ENCODE measurements at places on chromosomes 16 and 17.

- DNase-seq, result no peak
These were observed 328.7 kb downstream of the WWOX start for GRCh38 chr16:78428193-78428592.

DNA sequence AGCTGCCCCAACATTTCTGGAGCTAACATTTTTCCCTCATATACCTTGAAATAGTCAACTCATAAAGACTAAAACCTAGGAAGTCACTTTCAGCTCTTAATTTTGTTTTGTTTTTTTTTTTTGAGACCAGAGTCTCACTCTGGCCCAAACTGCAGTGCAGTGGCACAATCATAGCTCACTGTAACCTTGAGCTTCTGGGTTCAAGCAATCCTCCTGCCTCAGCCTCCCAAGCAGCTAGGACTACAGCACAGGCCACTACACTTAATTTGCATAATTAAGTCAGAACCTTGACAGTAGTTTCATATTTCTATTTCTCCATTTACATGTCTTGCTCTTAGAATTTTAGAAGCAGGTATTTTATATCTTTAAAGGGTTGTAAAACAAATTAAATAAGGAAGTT lies 4.7 kb downstream of the AMFR start:
- DNase-seq, result no peak

DNA sequence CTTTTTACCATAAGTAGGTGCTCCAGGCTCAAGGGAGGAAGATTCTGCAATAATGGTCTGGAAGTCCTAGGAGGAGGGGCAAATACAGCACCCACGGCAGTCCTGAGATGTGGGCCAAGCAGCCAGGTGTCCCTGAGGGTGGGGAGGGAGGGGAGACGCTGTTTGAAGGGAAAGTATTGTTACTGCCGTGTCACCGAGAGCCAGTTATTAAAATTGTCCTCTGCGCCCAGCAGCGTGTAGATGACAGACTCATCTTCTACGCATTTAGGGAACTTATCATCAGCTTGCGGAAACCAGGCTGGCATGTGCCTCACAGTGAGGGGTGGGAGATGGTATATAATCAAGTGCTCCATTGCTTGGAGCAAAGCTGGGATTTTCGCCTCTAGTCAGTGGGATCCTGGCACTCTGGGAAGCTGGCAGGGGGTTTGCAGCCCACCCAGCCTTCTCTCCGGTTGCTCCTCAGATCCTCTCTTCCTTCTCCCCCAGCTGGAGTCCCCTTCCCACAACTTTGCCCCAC lies 104.6 kb downstream of the OR1D5 start:
- DNase-seq, result no peak

DNA sequence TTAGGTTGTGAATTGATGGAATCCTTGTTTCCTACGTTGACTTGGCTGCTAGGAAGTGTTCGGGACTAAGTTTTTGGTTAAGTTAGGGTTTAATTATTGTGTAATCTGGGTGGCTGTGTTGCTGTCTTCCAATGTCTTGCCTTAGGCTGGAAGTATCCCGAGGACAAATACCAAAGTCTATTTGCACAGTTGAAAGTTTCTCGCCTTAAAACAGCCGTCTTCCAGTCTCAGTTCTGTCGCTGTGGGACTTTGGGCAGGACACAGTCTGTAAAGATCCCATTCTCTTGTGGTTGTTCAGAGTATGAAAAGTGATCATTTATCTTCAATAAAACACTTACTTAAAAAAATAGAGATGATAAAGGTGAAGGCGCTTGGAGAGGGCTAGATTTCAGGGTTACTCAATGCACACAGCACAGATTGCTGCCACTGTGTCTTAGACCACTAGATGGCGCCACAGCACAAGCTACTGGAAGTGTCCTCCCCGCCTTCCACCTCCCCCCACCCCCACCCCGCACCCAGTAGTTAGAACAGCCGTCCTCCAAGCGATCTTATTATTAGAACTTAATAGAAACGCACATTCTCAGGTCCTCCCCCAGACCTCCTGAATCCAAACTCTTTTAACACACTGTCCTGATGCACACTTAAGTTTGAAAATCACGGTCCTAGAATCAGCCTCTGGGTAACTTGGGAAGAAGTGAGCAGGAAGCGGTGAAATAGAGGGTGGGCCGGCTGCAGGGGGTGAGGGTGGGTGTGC lies 45.8 kb downstream of the AKAP1 start:
- peak; percentile 53 for DNase-seq

GRCh38 chr17:21374441-21375161 lies 1.6 kb upstream of the KCNJ12 start:
- DNase-seq, result no peak

DNA sequence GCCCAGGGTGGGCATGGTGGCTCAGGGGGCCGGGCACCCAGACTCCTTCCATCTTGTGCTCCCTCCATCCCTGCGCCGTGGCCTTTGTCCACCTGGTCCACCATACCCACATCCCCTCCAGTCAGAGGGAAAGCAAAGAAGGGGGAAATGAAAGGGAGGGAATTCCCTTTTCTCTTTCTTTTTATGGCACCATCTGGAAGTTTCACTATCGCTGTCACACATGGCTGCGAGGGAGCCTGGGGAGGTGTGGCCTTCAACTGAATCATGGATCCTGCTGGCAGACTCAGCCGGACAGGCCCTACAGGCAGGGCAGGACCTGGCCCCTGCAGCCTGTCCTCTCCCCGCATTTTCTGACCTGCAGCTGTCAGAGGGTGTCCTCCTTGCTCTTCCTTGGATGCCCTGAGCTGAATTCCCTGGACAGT lies 6.2 kb downstream of the SLC12A3 start:
- DNase-seq, result no peak

- DNase-seq, result no peak
These were observed 55.4 kb upstream of the NLK start for GRCh38 chr17:27986805-27987684.

GRCh38 chr17:42667088-42667951 lies 8.2 kb downstream of the TUBG2 start:
- no peak for DNase-seq

- no peak for DNase-seq
These were observed 18.9 kb downstream of the CLTC start for GRCh38 chr17:59638553-59638952.

DNA sequence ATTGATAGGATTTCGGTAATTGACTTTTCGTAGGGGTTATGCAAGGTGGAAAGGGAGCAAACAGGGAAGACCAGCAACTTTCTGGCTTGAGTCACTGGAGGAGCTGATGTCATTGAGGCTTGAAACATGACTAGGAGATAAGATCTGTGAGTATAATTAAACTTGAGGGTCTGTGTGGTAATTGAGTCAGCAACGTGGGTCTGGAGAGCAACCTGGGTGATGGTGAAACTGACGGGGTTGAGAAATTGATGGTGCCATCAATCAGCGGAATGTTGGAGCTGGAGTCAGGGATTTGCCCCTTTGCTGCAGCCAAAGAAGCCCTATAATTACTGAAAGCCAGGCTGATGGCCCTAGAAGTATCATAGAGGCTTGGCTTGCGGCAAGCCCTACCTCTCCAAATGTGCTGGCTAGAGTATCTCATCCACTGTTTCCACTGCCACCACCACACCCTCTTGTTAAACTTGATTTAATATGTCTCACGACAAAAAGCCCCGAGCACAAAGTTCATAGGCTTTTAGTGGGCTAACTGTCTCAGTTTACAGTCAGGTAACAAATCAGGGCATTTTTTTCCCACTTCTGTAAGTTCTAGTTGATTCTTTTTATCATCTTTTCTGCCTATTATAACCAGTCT lies 186.9 kb upstream of the ELAC2 start:
- DNase-seq, result no peak

DNA sequence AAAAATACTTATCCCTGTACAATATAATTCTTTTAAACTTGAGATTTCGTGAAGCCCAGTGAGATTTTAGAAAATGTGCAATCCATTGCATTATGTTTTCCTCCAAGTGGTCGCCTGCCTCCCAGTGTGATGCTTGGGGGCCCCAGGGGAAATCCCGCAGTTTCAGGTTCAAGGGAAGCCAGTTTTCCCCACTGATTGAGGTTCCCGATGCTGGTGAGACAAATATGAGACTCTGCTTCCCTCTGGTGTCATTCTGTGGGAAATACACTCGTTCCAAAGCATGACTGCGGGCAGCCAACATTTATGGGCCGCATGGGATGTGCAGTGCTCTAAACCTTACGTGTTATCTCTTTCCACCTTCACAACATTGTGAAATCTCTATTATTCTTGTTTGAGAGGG lies 200.8 kb downstream of the PRKCB start:
- DNase-seq, result no peak

DNA sequence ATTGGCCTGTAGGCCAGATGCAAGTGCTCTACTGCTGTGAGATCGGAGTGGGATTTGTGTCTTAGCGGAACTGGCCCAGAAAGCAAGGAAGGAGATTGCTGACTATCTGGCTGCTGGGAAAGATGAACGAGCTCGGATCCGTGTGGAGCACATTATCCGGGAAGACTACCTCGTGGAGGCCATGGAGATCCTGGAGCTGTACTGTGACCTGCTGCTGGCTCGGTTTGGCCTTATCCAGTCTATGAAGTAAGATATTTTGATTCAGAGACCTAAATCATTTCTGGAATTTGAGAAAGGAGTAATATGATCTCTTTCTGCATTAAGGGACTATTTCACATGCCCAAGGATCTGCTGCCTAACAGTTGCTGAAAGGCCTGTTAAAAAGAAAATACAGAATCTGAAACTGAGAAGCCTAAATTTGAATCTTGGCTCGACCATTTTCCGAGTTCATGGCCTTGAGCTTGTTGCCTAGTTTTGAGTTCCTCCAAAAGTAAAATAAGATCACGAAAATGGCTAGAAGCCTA lies 21.1 kb downstream of the IST1 start:
- no peak for DNase-seq

DNA sequence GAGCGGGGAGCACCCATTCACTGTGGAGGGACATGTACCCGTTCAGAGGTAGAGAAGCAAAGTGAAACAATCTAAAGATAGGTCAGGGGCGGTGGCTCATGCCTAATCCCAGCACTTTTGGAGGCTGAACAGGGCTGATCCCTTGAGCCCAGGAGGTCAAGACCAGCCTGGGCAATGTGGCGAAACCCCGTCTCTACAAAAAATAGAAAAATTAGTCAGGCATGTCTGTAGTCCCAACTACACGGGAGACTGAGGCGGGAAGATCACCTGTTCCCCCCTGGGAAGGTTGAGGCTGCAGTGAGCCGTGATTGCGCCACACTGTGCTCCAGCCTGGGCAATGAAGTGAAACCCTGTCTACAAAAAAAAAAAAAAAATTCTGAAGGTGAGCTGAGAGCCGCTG lies 21.7 kb downstream of the MYL4 start:
- DNase-seq, result no peak

GRCh38 chr17:40417609-40418427 lies at the start of gene TOP2A:
Gene TOP2A, minus strand, starts transcription at chr17:40417896. Its CDS starts 105 bp downstream, at chr17:40417791.
- DNase-seq, result peak; percentile 90

- DNase-seq, result no peak
These were observed 8.3 kb upstream of the RAB5C start for GRCh38 chr17:42163113-42163512.

DNA sequence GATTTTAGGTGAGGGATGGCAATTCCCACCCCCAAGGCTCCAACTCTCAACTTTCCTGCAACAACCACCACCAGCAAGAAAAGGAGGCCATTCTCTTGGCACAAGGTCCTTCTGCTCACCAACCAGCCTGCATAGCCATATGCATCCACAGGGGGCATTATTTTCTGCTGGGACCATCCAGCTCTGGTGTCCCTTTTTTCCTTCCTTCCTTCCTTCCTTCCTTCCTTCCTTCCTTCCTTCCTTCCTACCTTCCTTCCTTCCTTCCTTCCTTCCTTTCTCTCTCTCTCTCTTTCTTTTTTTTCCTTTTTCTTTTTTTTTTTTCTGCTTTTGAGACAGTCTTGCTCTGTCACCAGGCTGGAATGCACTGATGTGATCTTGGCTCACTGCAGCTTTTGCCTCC lies 21.1 kb upstream of the COX10 start:
- no peak for DNase-seq

- DNase-seq, result no peak
These were observed 147.6 kb downstream of the SOCS1 start for GRCh38 chr16:11108466-11108805.

GRCh38 chr16:86239381-86239780 lies 270.9 kb upstream of the FOXF1 start:
- no peak for DNase-seq

- DNase-seq, result no peak
These were observed 761.6 kb upstream of the RBFOX1 start for GRCh38 chr16:6571044-6571443.

GRCh38 chr16:81181013-81181720 lies 57.3 kb upstream of the BCO1 start:
- no peak for DNase-seq

DNA sequence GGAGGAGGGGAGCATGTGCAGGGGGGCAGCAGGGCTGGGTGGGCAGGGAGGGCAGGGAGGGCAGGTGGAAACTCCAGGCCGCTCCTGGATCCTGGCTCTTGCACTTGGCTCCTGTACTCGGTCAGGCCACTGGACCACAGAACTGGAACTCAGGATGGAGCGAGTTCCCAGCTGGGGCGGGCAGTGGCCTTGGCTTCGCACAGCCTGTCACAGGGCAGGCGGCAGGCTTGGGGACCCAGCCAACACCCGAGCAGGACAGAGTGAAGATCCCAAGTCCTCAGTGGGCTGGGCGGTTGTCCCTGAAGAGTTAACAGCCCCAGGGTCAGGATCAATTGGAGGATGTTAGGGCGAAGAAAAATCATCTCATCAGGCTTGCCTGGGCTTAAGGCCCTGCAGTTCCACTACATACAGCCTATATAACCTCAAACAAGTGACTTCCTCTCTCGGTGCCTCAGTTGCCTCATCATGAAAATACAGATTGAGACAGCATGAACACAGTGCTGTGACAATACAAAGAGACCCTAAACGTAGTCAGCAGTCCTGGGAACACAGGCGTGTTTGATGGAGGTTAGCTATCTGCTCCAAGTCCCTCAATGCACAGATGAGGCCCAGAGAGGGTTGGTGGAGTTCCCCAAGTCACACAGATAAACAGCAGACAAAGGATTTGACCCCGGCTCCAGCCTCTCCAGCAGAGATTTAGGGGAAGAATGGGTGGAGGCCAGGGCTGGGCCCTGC lies 21.9 kb downstream of the ZNF423 start:
- no peak for DNase-seq

DNA sequence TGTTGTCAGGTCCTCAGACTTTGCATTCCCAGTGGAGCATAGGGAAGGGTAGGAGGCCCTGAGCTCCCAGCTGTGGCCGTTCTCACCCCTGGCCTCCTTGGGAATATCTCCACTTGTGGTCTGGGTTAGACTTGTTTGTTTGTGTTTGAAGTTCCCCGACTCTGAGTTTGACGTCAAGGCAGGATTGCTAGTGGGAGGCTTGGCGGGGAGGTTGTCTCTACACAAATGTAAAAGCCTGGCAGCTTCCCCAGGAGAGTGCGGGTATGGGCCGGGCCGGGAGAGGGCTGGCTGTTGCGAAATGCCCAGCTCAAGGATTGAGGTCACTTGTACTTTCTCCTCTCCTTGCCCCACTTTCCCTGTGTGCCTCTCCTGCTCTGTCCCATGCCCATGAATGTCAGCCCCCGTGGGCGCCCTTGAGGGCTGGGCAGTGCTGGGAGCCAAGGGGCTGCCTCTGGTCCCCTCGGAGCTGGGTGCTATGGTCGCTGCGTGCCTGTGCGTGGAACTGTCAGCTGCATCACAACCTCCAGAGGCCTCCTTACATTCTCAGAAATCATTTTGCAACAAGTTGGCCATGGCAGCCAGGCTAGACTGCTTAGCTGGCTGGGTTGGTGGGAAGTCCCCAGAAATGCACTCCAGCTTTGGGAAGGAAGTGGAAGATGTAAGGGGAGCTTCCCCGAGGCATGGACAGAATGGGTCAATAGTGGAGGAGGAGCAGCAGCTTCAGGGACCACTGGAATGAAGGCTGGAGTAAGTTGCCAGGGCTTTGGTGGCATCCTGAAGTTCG lies 84.3 kb downstream of the KSR1 start:
- DNase-seq, result no peak

- DNase-seq, result no peak
These were observed 86.5 kb downstream of the ABCA8 start for GRCh38 chr17:68868708-68869107.

GRCh38 chr17:41837761-41838538 lies at the start of gene KLHL10:
Gene KLHL10, plus strand, starts transcription at chr17:41837825. Its CDS starts 108 bp downstream, at chr17:41837933.
- DNase-seq, result no peak

Measured in stimulated activated CD4-positive, alpha-beta T cell treated with anti-CD3 and anti-CD28 coated beads, Interleukin-15, amount 100 ng/mL, for 1 hour (primary cell).